ENCODE measurements at places on chromosomes 16 and 17. TPM values are rescaled to one million over a fixed set of nuclear protein-coding genes. Genes with fewer than 3 reads are reported as not detected.

Gene HS3ST2
- total RNA-seq, result not detected

Gene SLC13A2
- total RNA-seq, result not detected

Gene CACNG5
- not detected for total RNA-seq

Gene TAF15
- 28.9 TPM for total RNA-seq

Gene USP43
- total RNA-seq, result not detected

Gene PLA2G10
- not detected for total RNA-seq

Gene INCA1
- total RNA-seq, result 0.19 TPM

Gene BCO1
- not detected for total RNA-seq

Gene HYDIN
- total RNA-seq, result 0.24 TPM

Gene KRTAP1-5
- total RNA-seq, result not detected

Gene METRNL
- total RNA-seq, result 19.7 TPM

Gene NLGN2
- 23.5 TPM for total RNA-seq

Gene MYADML2
- not detected for total RNA-seq

Gene CYB5B
- total RNA-seq, result 33.2 TPM

Gene SOST
- not detected for total RNA-seq

Gene GAS7
- 25.6 TPM for total RNA-seq

Gene KRTAP16-1
- total RNA-seq, result not detected

Gene HSD11B2
- 0.93 TPM for total RNA-seq

Gene PRR15L
- not detected for total RNA-seq

Gene GCGR
- total RNA-seq, result not detected

Gene PTGES3L
- total RNA-seq, result not detected

Gene BOLA2
- total RNA-seq, result 4.3 TPM

Gene LGALS9
- 1.3 TPM for total RNA-seq

Gene MT4
- total RNA-seq, result not detected

Gene ANKS4B
- total RNA-seq, result not detected

Gene PVALEF
- total RNA-seq, result not detected

Gene FDXR
- 19.4 TPM for total RNA-seq

Gene GNG13
- not detected for total RNA-seq

Gene CACNG4
- total RNA-seq, result not detected

Gene PTX4
- not detected for total RNA-seq

Gene ARL5C
- total RNA-seq, result not detected

Gene PNMT
- not detected for total RNA-seq

Gene SECTM1
- 8.6 TPM for total RNA-seq

Gene TPPP3
- not detected for total RNA-seq

Gene CSH2
- not detected for total RNA-seq

Gene LRRC46
- 0.25 TPM for total RNA-seq

Gene PERCC1
- not detected for total RNA-seq

Gene DLX3
- total RNA-seq, result 4.4 TPM

Gene TEX19
- not detected for total RNA-seq

Gene IRX5
- total RNA-seq, result 1.1 TPM

Measured in cardiac ventricle fibroblast (primary cell).